ENCODE measurements at places on chromosomes 16 and 17.

DNA sequence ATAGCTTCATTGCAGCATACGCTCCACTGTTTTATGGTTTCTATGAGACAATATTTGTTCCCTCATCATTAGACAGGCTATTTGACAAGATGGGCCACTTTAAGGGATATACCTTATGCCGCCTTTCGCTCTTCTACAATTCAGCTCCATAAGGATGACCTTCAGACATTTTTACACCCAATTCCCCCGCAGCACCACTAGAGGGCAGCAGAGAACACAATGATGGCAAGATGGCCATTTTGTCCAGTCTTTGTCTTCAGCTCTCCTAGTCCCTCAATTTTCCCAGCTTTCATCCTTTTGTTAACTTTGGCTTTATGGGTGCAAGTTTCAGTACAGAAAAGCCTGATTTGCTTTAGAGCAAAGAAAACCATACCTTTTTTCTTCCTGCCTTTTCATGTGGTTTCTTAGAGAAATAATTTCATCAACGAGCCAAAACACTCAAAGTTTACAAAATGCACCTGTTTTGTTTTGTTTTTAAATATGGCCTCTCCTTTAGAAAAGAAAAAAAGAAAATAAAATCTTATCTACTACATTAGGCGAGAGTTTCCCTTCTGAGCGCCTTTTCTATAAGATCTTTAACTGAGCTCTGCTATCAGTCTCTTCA is 355.3 kb downstream of the TOX3 start:
- DNase-seq: peak; percentile 58

- DNase-seq: no peak
Measured at GRCh38 chr16:30186782-30187555, 3.6 kb downstream of the CORO1A start.

GRCh38 chr17:77657839-77658238 is 300.7 kb upstream of the TNRC6C start:
- DNase-seq: no peak

- no peak for DNase-seq
Measured at GRCh38 chr17:65529761-65530522, 31.5 kb downstream of the AXIN2 start.

- no peak for DNase-seq
Measured at GRCh38 chr16:80350061-80350460, 190.7 kb upstream of the DYNLRB2 start.

DNA sequence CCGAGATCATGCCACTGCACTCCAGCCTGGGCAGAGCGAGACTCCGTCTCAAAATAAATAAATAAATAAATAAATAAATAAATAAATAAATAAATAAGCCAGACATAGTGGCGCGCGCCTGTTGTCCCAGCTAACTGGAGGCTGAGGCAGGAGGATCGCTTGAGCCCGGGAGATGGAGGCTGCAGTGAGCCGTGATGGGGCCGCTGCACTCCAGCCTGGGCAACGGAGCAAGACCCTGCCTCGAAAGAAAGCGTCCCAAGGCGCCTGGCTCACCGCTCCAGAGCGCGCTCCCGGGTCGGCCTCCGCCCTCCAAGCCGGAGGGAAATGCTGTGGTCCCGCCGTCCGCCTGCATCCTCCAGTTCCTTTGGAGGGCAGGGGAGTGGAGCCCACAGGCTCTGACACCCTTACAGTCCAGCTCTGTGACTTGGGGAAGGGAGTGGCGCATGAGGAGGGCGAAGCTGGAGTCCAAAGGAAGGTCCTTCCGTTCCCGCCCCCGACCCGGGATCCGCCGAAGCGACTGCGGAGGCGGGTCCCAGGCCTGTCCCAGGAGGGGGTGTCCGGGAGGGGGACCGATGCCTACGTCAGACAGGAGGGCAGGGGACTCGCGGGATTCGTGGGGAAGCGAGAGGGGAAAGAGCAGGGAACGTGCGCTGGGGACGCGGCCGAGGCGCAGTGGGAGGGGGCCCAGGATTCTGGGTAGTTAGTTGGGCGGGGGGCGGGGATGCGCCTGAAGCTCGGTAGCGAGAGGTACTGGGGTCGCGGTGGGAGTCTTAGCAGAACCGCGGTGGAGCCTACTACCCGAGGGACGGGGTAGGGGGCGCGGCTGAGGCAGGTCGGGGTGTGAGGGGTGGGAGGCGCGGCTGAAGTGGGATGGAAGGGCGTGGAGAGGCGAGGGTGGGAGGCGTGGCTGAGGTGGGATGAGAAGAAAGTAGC is 8.4 kb upstream of the TRPV2 start:
- DNase-seq: no peak

DNA sequence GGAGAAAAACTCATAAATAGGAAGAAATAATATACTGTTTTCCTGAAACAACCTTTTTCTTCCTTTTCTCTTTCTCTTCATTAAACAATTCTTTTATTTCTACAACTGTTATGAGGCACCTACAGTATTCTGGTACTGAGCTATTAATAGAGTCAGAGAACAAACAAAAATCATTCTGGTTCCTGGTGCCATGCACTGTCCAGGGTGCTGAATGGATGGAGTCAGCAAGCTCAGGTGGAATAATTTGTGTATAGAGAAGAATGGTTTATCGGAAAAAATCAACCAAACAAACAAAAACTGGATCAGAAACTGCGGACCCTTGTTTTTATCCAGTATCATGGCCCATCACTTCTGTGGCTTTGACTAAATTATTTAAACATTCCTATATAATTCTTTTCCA is 430.3 kb upstream of the GOT2 start:
- DNase-seq: no peak

DNA sequence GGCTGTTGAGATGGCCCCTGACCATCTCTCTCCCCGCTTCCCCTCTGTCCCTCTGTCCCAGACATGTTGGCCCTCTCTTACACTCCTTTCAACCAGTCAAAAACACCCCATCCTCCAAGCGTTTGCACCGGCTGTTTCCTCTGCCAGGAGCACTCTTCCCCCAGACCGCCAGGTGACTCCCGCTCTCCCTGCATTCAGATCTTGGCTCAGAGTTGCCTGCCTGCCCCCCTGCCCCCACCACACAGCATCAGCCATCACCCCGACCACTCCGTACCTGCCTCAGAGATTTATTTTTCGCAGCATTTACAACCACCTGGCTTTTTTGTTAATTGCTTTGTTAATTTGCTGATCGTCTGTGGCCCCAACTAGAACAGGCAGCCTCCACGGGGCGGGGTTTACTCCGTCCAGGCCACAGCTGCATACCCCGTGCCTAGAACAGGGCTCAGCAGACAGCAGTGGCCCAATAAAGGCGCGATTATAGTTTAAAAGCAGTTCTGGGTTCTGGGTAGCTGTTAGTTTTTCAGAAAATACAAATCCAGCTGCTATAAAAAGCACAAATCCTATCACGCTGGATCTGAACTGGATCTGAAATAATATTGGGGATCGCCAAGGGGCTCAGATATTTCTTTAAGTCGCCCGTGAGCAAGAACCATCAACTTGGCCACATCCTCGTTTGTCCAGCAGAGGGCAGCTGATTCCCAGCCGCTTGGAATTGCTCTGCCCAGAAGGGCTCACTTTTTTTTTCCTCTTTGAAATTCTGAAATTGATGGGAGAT is 173.6 kb downstream of the IRF8 start:
- DNase-seq: peak; percentile 86

DNA sequence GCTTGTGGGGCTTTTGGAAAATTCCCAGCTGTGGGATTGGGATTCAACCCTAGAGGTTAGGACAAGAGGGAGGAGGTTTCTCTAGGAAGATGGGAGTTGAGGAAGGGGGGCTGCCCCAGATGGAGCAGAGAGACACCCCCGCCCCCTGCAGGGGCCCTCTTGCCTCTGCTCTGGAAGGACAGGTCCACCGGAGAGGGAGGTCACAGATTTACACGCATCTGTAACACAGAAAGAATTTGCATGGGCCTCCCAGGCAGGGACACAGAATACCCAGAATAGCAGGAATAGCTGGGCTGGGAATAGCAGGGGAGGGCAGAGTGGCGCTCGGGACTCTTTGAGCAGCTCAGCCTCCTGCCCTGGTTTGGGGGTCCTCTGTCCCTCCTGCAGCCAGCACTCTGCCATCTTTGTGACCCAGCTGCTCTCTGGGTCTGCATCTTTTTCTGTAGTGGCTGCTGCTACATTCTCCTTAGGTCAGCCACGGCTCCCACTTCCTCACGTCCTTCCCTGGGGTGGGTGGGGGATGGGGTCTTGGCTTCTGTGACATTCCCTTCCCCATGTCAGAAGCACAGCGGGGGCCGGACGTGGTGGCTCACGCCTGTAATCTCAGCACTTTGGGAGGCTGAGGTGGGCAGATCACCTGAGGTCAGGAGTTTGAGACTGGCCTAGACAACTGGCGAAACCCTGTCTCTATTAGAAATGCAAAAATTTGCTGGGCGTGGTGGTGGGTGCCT is 33.9 kb upstream of the PLLP start:
- peak; percentile 39 for DNase-seq

DNA sequence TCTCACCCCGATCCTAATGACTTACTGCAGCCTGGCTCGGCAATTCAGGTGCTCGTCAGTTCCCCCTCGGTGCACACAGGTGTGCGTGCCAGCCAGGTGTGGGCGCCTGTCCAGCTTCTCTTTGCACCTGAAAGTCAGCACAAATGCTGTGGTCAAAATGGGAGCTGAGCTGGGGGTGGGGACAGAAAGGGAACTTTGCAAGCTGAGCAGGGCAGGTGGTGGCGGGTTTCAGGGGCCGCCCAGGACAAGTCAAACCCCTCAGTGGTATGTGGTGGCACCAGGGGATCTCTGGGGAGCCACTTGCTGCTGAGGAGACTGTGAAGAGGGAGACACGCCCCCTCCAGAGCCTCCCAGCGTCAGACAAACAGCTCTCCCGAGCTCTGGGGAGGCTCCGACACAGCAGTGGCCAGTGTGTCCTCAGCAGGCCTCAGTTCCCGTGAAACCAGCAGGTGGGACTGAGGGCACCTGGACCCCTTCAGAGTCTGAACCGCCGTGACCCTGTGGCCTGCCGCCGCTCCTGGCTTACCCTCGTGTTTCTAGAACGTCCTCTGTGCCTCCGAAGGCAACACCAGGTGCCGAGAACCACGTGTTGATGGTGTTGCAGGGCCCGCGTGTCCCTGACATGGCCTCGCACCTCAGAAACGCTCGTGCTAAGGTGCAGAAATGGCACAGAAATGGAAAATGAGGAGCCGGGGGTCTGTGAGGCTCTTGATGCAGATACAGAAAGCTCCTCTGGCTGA is 233.5 kb upstream of the TNRC6C start:
- DNase-seq: no peak
